Stimulated activated CD4-positive, alpha-beta T cell treated with anti-CD3 and anti-CD28 coated beads, Interleukin-2, amount 100 ng/mL, for 4 hours (primary cell): ENCODE measurements at places on chromosomes 16 and 17.

DNA sequence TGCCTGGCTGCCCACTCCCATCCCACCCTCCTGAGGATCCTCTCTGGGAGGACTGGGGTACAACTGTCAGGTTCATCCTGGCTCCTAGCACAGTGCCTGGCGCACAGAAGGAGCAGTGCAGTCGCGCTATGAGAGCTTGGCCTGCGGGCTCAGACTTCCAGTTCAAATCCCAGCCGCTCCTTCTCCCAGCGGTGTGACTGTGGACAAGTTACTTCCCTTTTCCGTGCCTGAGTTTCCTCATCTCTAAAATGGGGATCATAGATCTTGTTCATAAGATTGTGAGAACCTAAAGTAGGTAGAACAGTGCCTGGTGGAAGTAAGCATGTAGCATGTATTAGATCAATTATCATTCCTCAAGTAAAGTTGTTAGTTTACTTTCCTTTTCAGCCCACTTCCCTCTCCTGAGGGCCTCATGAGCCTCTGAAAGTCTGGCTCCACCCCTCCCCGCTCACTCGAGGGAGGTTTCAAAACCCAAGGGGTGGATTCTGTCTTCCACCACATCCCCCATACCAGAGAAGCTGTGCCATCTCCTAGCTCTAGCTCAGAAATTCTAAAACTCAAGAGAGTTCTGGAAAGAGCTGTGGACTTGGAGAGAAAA lies 19.9 kb upstream of the COL1A1 start:
- DNase-seq, result no peak

DNA sequence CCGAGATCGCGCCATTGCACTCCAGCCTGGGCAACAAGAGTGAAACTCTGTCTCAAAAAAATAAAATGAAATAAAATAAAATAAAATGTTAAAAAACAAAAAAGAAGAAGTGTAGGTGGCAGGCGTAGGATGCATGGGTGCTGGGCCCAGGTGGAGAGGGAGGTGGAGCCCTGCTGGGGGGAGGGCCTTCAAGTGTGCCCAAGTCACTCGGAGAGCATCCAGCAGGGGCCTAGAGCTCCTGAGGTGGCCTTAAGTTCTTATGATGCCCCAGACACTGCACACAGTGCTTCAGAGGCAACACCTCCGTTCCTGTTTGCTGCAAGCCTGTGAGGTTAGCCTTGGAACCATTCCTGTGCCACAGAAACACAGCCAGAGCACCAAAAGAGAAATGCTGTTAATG lies 23.2 kb downstream of the IL4R start:
- DNase-seq, result no peak

DNA sequence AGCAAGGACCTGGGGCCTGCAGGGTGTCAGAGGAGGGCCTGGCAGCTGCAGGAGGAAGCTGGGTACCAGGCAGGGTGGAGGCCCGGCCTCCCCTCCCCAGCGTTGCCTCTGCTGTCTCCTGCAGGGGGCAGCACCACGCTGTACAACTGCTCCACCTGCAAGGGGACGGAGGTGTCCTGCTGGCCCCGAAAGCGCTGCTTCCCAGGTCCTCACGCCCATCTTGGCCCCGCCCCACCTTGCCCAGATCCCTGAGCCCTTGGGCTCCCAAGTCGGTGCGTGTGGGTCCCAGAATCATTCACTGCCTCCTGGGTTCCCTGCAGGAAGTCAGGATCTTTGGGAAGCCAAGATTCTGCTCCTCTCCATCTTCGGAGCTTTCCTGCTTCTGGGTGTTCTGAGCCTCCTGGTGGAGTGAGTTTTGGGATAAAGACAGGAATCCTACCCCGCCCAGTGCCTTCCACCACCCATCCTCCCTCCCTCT lies 1.2 kb downstream of the TMEM95 start:
- DNase-seq, result peak; percentile 73

GRCh38 chr17:31416503-31416923 lies 25.0 kb downstream of the RAB11FIP4 start:
- no peak for DNase-seq

GRCh38 chr17:14510136-14510535 lies 209.3 kb downstream of the HS3ST3B1 start:
- DNase-seq, result no peak

- no peak for DNase-seq
Observed at GRCh38 chr16:66728117-66728787, 23.2 kb downstream of the DYNC1LI2 start.

GRCh38 chr17:44925731-44926697 lies 10.7 kb upstream of the GFAP start:
- no peak for DNase-seq

DNA sequence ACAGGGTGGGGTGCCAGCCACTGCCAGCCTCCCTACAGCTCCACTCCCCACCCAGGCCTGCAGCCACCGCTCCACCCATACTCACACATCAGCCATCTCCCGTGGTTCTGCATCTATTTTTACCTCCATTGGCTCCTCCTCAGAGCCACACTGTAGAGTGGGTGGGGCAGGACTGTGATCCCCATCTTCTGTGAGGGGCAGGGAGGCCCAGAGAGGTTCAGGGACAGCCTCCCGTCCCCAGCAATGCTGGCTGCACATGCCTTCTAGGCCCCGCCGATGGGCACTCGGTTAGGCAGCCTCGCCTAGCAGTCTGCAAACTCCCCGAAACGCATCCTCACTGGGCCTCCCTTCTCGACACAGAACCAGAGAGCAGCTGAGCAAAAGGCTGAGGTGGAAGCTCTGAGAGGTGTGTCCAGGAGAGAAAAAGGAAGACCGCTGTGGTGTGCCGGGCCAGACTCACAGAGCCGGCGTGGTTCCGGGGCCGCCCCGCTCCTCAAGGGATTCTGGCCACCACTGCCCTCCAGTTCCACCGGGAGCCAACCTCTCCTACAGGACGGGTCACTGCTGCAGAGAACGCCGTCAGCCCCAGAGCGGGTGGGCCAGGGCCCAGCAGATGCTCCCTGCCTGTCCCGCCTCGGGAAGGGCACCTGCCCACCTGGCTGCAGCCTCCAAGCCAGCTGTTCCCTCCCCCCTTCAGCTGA lies 71.9 kb downstream of the ABR start:
- no peak for DNase-seq

DNA sequence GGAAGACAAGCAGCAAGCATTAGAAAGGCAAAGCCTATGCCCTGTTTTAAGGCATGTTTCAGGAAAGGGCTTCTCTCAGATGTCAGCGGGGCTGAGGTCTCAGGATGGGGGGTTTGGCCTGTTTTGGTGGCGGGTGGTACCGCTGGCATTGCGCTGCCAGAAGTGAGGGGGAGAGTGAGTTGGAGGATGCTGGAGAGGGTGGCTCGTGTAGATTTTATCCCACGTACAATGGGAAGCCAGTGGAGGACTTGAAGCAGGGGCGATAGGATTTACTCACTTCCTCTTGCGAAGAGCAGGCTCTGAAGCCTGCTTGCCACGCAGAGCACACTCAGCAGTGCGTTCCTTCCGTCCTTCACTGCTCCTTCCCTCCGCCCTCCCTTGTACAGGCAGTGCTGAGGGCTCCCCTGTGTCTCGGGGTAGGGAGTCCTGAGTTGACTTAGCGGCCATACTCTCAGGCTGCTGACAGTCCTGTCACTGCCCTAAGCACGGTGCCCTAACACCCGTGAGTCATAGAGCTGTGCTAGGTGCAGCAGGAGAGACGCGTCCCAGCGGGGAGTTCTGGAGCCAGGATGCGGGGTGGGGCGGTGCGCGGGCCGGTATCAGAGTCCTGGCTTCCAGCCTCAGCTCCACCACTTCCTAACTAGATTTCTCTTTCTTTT lies 113.1 kb downstream of the SNX29 start:
- DNase-seq, result no peak

GRCh38 chr17:2736956-2737355 lies 12.5 kb downstream of the CCDC92B start:
- no peak for DNase-seq

DNA sequence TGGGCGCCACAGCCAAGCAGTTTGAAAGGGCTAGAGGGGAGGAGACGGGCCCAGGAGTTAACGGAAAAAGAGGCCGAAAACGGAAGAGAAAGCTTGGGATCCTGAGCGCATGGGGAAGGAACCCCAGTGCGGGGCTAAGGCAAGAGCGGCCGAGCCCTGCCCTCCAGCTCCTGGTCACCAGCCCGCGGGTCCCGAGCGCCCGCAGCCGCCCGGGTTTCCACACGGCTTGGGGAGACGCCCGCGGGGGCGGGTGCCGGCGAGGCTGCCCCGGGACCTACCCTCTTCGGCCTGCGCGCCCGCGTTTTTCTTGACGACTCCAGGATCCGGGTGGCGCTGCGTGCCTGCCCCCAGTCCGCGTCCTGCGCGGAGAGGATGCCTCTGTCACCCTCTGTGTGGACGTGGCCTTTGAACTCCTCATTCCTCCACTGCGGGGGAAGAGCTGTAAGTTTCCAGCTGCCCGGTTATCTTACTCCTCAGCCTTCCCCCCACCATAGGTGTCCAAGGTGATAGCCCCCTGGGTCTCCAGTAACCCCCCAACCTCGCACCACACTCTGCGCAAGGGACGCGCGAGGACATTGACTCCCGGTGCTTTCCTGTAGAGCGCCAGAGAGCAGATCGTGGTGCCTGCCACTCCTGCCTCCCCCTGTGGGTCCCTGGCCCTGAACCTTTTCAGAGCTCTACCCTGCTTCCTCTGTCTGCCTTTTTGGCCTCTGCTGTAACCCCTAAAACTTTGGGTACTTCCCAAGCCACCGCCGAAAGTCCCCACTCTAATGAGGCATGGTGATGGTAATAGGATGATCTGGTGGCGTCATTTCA lies 1.7 kb upstream of the CDH11 start:
- no peak for DNase-seq

DNA sequence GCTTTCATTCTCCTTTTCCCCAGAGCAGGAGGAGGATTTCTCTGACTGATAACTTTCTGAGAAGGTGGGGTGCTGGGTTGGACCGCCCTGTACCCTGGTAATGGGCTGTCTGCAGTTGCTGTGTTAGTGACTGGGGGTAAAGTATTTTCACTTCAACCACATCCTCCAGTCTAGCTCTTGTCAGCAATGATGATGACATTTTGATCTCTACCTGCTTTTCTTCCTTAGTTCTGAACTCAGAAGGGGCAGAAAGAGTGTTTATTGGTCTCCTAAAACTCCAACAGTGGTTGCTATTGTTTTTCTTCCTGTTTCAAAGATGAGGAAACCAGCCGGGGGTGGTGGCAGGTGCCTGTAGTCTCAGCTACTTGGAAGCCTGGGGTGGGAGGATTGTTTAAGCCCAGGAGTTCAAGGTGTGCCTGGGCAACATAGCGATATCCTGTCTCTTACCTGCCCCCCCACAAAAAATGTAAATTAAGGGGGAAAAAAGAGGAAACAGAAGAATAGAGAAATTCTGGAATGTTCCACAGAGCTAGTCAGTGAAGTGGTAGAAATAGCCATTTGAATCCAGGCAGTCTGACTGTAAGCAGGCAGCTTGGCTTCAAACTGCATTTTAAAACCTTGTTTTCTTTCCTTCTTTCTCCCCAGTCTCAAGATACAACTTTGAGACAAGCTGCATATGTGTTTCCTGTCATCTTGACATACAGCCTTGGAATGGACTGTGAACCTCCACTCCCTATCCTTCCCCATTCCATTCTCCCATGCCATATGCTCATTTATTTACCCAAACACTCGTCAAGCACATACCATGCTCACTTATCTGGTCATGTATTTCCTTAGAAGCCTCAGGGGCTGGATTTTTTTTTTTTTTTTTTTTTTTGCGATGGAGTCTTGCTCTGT lies 3.3 kb upstream of the N4BP1 start:
- no peak for DNase-seq

- no peak for DNase-seq
Observed at GRCh38 chr17:9798724-9799123, 7.3 kb upstream of the DHRS7C start.

DNA sequence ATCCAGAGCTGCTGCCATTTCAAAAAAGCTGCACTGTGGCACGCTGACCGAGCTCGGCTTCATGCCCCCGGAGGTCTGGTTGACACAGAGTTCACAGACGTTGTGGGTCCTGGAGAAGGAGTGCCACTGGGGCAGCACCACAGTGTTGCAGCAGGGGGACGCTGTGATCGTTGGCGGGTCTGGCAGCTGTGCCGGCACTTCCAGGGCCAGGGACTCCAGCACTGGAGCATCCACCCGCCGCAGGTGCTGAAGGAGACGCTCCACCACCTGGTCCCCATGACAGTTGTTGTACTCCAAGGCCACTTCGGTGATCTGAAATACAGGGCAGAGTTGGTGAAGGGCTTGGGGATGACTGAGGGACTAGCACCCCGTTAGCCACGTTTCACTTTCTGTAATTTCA lies 23.5 kb downstream of the SNN start:
- no peak for DNase-seq

DNA sequence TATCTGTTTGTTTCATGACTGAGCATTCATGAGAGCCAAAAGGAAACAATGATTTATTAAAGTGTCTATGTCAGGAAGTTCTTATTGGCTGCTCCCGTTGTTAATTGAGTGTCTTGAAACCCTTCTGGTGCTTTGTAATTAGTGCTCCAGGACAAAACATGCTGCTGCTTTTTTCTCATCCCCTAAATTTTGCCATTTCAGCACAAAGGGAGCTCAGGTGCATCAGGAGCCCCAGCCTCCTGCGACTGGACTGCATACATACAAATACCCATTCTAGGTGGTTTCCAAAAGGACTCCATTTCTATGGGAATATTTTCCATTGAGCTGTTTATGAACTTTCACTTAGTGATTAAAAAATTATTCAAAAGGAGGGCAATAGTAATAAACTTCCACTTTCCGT lies 354.0 kb downstream of the CDH13 start:
- DNase-seq, result no peak

GRCh38 chr17:20035501-20035900 lies 26.3 kb downstream of the SPECC1 start:
- DNase-seq, result no peak

DNA sequence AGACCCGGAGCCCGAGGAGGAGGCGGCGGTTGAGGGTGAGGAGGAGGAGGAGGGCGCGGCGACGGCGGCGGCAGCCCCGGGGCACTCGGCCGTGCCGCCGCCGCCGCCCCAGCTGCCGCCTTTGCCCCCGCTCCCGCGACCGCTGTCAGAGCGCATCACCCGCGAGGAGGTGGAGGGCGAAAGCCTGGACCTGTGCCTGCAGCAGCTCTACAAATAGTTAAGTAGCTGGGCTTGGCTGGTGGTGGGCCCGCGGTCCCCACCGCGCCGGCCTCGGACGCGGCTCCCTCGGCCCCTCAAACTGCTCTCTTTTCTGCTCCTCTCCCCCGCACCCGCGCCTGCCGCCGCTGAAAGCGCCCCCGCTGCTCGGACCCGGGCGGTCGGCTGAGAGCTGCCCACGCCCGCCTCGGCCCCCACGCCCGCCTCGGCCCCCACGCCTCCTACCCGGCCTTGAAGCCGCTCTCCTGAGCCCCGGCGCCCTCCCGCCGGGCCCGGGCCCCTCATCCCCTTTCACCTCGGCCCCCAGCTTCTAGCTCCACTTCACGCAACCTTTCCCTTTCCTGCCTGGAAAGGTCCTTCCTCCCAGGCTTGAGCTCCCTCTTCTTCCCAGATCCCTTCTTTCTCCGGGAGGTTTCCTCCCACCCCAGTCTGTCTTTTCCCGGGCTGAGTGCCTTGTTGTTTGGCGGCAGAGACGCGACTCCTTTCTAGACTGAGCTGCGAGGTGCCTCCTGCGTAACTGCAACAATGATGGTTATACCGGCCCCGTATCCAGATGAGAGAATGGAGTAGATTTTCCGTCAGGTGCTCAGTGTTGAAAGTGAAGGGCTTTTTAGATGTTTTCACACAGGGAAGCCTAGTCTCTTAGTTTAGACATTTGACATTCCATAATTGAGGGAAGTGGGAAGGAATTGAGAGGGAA lies 850 bp downstream of the PPM1E start:
- DNase-seq, result no peak
